ENCODE measurements at places on chromosomes 5 and 9.
A peak's percentile ranks its signal among the peaks of the same experiment; 100 is the strongest.

- DNase-seq: no peak
Observed at GRCh38 chr5:43646992-43647391, 44.0 kb downstream of the NNT start.

DNA sequence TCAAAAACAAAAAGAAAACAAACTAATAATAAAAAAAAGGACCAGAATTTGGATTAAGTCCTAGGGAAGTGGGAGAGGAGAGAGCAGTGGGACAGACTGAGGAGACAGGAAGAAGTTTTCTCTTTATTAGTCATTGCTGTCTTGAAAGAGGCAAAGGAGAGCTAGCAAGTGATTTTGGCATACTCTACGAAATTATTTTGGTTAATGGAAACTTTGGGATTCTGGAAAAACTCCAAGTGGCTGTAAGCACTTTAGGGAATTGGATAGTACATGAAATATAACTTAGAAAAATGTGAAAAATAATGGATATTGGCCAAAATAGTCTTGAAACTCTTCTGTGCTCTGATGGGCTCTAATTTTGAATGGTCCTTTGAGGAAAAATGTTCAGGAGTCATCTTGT is 1641.8 kb upstream of the WWC1 start:
- DNase-seq: no peak

GRCh38 chr5:75510836-75511434 is 494 bp downstream of the CERT1 start:
- no peak for DNase-seq

- DNase-seq: no peak
Observed at GRCh38 chr9:85738509-85738908, 3.2 kb downstream of the AGTPBP1 start.

- no peak for DNase-seq
Observed at GRCh38 chr9:2355697-2355983, 265.9 kb upstream of the VLDLR start.

- no peak for DNase-seq
Observed at GRCh38 chr5:54073735-54074134, 236.6 kb downstream of the ARL15 start.

DNA sequence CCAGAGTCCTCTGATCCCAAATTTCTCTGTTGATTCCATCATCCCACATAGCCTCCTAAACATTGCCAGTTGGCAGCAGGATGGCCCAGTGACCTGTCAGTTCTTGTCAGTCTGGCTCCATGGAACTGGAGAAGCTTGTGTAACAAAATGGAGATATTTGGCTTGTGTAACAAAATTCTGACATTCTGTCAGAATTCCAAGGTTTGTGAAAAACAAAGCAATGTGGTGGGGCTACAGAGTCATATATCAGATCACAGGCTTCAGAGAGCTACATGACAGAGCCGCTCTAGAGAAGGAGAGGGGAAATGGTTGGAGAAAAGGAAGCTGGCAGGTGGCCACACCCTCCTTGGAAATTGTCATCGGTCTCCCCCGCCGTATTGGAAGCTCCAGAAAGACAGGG is 75.4 kb upstream of the MAN2A1 start:
- no peak for DNase-seq

- DNase-seq: no peak
Observed at GRCh38 chr5:79704553-79704952, 14.9 kb downstream of the CMYA5 start.

- DNase-seq: no peak
Observed at GRCh38 chr9:98057138-98057799, 737 bp downstream of the NANS start.

DNA sequence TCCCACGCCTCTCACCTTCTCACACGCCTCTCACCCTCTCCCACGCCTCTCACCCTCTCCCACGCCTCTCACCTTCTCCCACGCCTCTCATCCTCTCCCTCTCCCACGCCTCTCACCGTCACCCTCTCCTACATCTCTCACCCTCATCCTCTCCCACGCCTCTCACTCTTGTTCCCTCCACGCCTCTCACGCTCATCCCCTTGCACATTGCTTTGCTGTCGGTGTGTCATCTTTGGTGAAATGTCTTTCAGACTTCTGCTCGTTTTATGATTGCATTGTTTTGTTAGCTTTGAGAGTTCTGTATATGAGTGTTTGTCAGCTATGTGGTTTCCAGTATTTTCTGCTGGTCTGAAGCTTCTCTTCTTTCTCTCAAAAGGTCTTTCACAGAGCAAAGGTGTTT is 102.7 kb downstream of the EHMT1 start:
- DNase-seq: no peak

GRCh38 chr5:132840313-132840712 is 9.9 kb upstream of the SHROOM1 start:
- no peak for DNase-seq

- DNase-seq: no peak
Observed at GRCh38 chr5:89946916-89947315, 462.6 kb downstream of the CETN3 start.

DNA sequence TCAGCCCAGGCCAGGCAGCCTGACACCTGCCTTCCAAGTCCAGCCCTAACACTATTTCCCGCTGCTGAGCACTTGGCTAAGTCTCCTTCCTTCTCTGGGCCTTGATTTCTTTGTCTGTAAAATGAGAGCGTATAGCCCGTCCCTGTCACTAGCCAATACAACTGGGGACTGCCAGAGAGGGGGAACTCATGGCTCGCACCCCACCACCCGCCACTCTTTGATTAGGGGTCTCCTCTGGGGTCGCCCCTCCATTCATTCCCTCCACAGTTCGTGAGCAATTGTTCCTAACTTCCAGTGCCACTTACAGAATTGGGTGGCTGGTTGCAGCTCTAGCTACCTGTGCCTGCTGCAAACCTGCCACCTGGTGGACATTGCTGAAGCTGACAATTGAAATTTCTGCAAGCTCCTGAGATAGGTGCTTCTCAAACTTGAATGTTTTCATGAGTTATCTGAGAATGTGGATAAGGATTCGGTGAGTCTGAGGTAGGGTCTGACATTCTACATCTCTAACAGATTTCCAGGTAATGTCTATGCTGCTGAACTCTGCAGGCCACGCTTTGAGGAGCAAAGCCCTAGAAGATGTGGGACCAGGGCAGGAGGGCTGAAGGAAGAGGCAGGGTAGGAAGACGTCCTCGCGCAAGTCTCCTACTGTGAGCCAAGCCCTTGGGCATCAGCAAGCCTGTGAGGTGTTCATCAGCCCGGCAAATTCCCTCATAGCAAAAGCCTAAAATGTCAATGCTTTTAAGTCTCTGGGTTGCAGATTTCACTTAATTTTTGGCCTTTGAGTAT is 13.3 kb upstream of the RECK start:
- DNase-seq: peak; percentile 63

DNA sequence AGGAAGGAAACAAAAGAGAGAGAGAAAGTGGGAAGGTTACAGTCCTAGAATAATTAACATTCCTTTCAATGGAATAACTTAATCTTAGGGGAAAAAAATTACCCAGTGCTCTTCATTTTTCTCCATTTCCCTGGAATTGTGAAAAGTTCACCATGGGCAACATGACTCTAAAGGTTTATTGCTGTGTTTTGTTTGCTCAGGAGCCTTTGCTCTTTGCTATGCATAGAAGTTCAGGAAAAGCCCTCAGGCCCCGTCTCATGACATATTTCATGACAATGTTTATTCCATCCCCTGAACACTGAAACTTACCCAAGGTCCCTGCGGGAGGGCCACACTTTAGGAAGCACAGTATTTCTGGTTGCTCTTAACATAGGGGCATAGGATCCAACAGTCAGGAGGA is 9.8 kb upstream of the CTSL start:
- DNase-seq: no peak

DNA sequence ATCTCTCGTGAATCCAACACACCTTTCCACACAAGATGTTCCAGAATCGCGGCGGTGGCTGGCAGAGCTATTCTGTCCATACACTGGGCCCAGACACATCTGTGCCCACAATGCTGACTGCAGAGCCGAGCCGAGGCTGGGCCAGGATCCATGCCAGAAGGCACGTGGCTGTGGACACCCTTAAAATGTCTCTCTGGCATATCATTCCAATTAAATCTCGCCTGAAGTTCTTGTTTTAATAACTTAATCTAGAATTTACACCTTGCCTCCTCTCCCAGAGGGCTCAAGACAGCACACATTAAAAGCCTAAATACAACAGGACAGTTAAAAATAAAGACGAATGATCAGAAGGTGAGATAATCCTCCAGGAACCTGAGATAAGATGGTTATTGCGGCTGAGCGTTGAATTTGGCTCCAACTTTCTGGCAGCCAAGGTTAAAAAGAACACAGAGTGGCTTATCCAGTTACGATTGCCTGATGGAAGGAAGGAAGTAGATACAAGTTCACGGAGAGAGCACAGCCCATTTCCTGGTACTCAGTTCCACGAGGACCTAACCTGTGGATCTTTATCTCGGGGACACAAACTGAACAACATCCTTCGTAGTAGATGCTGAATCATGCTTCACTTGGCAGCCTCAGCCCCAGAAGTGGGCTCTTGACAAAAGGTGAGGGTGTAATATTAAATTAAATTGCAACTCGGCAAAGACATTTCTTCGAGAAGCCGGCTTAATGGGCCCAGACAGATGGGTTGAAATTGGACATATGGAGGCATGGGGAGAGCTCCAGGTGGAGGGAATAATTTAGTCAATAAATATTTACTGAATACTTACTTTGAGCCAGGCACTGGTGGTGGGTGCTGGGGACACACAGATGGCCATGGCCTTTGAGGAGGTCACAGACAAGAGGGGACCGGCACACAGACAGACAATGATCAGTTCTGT is 86.0 kb upstream of the TBC1D2 start:
- no peak for DNase-seq

- no peak for DNase-seq
Observed at GRCh38 chr9:135255841-135256580, 168.5 kb downstream of the OLFM1 start.

DNA sequence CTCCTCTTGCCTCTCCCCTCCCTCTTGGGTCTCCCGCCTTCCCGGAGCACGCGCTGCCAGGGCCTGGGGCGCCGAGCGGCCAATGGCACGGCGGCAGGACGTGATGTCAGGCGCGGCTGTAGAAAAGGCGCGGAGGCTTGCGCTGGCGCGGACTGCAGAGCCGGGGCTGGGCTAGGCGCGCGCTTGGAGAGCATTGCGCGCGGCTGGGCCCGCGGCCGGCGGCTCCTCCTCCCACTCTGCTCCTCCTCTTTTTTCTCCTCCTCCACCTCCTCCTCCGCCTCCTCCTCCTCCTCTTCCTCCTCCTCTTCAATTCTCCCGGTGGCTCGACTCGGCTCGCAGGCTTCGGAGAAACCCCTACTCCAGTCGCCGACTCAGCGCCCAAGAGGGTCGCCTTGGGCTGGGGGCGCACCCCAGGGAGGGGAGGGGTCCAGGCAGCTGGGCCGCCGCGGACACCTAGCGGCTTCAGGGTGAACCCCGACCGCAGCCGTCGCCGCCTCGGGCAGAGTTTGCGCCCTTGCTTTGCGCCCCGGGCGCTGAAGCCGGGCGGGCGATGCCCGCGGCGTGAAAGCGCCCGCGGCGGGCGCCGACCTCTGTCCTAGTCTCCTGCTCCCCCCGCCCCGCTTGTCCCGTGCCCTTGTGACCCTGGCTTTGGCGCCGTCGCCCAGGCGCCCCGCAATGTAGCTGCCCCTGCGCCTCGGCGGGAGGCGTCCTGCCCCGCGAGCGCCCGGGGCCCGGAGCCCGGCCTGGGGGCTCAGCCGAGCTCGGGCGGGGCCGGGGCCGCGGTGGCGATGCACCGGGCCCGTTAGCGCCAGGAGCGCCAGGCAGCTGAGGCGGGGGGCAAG is at the start of gene LHX2:
Gene LHX2, plus strand, starts transcription at position 309 of the 842 bp plus-strand sequence. CDS start 581 bp downstream, outside the sequence.
- DNase-seq: peak; percentile 88

DNA sequence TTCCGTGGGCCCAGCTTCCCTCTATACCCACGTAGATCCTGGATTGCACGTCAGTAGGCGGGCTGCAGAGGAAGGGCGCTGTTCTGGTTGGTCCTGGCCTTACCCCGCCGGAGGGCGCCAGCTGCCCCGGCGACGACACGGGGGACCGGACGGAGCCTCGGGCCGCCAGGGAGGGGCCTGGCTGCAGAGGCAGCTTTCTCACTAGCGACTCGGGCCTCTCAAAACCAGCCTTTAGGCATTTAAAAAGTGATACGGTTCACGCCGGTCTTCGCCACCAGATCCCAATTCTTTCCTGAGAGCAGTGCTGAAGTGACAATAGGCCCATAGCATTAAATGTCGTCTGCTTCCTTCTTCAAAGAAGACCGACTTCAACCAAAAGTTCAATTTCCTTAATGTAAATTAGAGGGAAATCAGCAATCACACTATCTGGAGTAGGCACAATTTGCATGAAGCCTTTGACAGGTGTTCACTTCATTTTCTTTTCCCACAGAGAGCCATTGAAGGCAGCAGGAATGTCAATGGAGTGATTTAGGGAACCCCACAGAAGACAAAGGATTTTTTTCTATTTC is 17.6 kb upstream of the UBE2D2 start:
- peak; percentile 48 for DNase-seq

GRCh38 chr9:105052346-105052745 is 124.4 kb upstream of the ABCA1 start:
- DNase-seq: no peak

Measured in NCI-H1930 (cell line).